ENCODE measurements at places on chromosomes 16 and 17. TPM values are rescaled to one million over a fixed set of nuclear protein-coding genes. Genes with fewer than 3 reads are reported as not detected.

KRTAP16-1 gene
- 0.28 TPM for total RNA-seq

CORO1A gene
- total RNA-seq: 769 TPM

CCL23 gene
- not detected for total RNA-seq

DNA sequence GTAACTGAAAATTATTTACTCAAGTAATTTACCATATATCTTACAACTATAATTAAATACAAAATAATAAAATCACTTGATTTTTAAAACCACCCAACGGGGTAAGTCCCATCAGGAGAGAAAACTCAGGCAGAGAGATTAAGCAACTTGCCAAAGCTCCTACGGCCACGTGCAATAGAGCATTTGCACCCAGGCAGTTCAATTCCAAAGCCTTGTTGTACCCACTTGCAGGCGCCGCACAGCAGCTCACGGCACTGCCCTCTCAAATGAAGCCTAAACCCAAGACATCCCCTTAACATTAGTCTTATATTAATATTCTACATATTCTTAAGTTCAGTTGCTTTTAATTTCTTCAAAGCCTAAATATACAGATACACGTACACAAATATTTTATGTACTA lies 75.7 kb downstream of the SPAG9 start:
- DNase-seq: no peak

- no peak for DNase-seq
Observed at GRCh38 chr16:77863250-77863649, 74.9 kb downstream of the VAT1L start.

DNA sequence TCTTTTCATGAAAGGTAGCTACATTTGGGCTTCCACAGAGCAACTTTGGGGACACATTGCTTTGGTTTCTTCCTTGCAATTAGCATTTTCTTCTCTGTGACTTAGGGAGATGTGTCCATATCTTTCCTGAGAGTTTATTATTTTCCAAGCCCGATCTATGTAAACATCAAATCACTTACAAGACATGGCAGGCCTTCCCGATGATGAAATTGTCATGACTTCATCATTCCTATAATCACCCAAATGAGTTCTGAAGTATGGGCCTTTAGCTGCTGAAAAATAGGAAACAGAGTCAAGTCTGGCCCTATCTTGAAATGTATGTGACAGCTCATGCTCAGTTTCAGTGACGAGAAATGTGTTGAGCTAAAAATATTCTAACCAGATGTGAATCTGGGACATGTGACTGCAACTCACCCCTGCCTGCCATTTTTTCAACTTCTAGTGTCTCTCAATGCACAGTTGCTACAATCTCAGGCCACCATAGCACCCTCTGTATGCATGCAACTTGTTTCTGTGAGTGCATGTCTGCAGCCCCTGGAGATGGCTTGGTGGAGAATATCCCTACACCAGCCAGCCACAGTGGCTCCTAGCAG lies 199.6 kb upstream of the MAF start:
- DNase-seq: no peak

DNA sequence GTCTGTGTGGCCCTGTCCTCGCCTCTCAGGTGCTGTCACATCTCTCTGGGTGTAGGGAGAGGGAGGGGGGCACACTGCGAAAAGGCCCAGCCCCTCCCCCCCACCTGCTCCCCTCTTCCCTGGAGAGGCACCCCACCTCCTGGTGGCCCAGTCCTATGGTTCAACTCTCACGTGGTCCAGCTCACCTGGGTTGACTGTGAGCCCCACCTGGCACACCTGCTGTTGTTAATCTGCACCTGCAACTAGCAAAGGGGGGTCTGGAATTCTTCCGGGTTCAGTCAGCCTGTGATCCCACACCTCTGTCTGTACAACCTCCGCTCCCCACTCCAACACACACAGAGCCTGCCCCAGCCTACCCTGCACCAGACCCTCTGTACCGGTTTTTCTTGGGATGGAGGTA lies 2.0 kb upstream of the SYNGR2 start:
- no peak for DNase-seq

GRCh38 chr16:69118994-69119393 lies 13.4 kb downstream of the CHTF8 start:
- no peak for DNase-seq
